Mesendoderm (in vitro differentiated cells): ENCODE measurements at places on chromosomes 16 and 17.
A peak's percentile ranks its signal among the peaks of the same experiment; 100 is the strongest.

GRCh38 chr16:23753908-23754593 is 775 bp upstream of the CHP2 start:
- DNase-seq = no peak

GRCh38 chr17:21209511-21210175 is 4.3 kb downstream of the TMEM11 start:
- DNase-seq = no peak

GRCh38 chr16:66569131-66569530 is 2.9 kb downstream of the CMTM1 start:
- no peak for DNase-seq

DNA sequence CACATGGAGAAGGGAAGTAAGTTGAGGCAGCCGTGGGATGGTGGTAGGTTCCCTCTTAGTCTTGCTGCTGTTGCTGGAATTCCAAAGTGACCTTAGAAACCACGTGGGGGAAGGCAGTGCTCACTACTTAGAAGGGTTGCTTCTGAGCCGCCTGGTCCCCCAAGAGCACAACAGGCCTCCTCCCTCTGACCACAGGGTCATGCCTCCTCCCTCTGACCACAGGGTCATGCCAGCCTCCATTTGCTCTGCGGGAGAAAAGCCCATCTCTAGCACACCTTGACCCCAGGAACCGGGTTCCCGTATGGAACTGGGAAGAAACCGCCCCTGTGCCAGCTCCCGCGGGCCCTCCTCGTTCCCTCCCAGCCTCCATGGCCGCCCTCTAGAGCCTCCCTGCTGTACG is 13.4 kb upstream of the ZFPM1 start:
- no peak for DNase-seq

DNA sequence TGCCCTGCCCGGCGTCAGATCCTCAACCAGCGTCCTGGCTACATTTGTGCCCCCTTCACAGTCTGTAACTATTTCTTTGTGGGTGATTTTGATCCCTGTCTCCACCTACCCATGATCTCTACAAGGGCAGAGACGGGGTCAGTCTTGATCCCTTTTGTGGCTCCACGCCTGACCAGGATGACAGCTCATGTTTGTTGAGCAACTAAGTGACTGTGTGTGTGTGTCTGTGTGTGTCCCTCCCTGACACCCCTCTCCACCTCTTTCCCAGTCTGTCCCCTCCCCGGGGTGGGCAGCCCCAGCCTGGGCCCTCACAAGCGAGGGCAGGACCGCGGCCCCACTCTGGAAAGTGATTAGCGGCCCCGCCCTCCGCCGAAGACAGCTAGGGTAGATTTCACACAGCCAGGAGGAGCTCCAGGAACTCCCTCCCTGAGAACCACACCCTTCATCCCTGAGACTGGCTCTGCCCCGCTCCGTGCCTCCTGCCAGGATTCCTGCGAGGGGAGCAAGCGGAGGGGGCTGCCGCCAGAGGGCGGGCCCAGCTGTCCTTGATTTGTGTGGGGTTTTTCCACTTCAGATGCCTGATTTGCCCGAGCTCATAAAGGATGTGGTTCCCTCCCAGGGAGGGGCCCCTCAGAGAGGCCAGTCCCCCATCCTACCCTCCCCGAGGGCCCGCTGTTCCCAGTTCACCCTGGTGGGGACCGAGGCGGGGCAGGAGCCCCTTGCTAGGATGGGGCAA is 5.3 kb upstream of the HS3ST6 start:
- peak; percentile 87 for DNase-seq
